ENCODE measurements at places on chromosomes 4 and X.

GRCh38 chr4:67714248-67714583 lies 13.3 kb upstream of the UBA6 start:
- DNase-seq = no peak

- no peak for DNase-seq
Observed at GRCh38 chr4:183960962-183961541, 55.9 kb downstream of the STOX2 start.

- no peak for DNase-seq
Observed at GRCh38 chr4:153741541-153741940, 18.3 kb downstream of the RNF175 start.

- DNase-seq = no peak
Observed at GRCh38 chr4:128661479-128661878, 148.0 kb upstream of the JADE1 start.

GRCh38 chr4:184729946-184730345 lies 4.0 kb downstream of the CENPU start:
- DNase-seq = no peak

DNA sequence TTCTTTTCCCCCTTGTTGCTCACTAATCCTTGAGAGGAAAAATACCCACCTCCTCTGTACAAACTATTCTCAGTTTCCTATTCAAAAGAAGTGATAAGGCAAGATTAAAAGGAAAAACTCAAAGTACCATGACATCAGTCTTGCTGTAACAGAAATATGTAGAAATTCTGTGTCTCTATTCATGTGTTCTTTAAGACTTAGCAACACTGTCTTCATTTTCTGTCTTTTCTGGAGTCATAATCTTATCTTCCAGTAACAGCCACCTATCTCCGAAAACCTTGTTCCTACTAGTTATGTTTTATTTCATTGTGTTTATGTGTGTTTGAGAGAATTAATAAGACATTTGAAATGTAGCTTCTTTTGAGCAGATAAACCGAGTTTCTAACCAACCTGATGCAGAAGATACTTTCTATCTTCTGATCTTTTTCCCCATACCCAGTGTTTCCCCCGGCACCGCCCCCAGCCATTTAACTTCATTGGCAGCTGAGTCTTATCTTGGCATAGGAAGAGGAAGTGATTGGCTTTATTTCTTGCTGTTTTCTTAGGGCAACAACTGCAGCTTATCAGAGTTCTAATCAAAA lies 8.0 kb downstream of the FAM241A start:
- DNase-seq = no peak

DNA sequence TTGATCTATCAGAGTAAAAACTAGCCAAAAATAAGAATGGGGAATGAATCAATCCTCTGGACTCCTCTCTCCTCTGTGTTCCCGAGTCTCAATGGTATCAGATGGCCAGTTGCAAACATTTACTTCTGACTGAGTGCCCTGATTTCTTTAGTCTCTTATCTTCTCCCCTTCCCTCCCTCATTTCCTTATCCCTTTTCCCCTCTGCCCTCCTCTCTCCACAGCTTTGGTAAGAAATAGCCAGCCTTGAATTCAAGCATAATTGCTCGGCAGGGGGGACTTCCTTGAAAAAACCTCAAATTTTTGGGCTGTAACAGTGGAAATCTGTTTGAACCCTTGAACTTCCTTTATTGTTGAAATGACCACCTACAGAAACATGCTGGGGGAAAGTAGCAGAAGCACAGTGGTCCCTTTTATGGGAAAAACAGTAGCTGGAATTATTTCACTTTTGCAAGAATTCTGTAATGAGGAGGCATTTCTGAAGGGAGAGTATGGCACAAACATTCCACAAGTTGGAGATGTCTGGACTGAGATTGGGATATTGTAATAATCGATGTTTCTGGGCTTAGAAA lies 40.3 kb downstream of the NHS start:
- no peak for DNase-seq

DNA sequence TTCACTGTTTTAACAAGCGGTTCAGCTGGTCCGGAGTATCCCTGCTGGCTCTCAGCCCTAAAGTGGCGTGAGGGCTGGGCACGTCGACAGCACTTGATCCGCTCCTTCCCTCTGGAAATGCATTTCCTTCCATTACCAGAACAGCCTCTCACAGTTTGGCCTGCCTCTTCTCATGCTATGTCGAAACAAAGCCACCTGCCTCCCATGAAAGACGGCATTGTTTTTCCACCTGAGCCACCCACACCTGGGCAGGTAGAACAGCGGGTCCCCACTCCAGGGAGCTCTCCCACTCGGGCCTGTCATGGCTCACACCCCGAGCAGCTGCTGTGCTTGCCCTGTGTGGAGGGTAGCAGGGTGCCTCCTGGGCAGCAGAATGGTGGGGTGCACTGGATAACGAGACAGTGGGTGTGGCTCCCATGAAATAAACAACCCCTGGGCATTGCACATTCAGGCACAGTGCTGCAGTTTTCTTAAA lies 86.2 kb downstream of the FHDC1 start:
- DNase-seq = no peak

DNA sequence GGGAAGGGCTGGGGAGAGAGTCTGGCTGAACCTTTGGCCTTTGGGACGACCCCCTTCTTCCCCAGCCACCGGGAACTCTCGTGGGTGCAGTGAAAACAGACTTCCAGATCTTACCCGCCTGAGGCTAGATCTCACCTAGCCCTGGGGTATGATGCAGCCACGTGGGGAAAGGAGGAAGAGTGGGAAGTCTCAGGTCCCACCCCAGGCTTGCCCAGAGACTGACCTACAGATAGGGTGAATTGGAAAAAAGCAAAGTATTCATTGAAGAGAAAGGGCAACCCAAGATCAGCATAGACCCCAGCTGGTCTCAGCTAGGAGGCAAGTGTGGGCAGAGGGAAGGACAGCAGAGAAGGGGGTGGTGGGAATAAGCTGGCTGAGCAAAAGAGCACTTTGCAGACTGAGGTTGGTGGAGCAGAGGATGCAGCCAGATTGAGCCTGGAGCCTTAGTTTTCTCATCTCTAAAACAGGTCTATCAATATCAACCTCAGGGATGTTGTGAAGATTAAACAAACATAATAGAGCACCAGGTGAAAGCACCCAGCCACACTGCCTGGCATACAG lies 4.2 kb upstream of the EFNB1 start:
- no peak for DNase-seq

DNA sequence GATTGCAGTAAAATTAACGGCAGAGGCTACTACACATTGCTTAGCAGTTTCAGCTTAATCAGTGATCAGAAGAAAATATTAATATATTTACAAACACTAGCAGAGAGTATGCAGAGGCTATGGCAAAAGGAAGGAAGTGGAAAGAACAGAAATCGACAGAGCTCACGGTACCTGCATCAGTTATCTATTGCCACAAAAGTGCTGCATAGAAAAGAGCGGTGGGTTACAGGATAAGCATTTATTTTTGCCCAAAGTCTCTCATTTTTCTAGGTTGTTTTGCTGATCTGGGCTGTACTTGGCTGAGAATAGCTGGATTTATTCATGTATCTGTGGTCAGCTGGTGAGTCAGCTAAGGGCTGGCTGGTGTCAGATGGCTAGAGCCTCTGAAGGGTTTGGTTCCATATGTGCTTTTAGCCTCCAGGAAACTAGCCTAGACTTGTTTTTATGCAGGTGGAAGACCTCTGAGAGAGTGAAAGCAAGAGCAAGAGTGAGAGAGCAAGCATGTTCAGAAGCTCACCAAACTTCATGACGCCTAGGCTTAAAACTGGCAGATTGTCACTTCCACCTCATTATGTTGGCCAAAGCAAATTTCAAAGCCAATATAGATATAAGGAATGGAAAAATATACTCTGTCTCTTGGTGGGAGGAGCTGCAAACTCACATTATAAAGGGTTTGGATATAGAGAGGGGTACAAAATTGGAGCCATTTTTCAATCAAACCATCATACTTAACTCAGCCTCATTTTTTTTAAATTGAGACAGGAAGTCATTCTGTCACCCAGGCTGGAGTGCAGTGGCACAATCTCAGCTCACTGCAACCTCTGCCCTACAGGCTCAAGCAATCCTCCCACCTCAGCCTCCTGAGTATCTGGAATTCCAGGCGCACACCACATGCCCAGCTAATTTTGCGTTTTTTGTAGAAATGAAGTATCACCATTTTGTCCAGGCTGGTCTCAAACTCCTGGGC lies 153.2 kb upstream of the RPL34 start:
- DNase-seq = no peak

- no peak for DNase-seq
Observed at GRCh38 chr4:145882604-145883003, 56.0 kb downstream of the ZNF827 start.

GRCh38 chr4:20629186-20630106 lies 70.8 kb upstream of the PACRGL start:
- DNase-seq = no peak

- DNase-seq = no peak
Observed at GRCh38 chr4:59126159-59126558, 2016.0 kb upstream of the IGFBP7 start.

GRCh38 chr4:71113294-71113693 lies 119.8 kb downstream of the DCK start:
- DNase-seq = no peak

GRCh38 chrX:1502853-1503252 lies 34.1 kb downstream of the P2RY8 start:
- DNase-seq = no peak

GRCh38 chr4:84317513-84317912 lies 181.6 kb downstream of the NKX6-1 start:
- no peak for DNase-seq

DNA sequence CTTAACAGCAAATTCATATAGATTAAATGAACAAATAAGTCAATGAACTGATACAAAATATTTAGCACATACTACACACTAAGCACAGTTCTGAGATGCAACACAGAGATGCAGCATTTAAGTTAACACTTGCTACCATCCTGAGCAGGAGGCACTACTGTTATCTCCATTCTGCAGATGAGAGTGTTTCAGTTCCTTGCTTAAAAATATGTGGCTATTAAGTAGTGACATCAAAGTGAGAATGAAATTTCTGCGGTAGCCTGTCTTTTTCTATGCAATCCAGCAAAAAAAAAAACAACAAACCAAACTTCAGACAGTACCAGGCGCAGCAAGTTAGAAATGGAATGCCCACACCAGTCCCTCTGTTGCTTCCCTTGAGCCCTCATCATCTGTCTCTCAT lies 90.8 kb downstream of the SHISA3 start:
- no peak for DNase-seq

- no peak for DNase-seq
Observed at GRCh38 chr4:1407657-1408333, 1.6 kb upstream of the NKX1-1 start.

- DNase-seq = no peak
Observed at GRCh38 chr4:188154668-188155405, 15.6 kb downstream of the TRIML1 start.

GRCh38 chrX:110786486-110786885 lies 9.1 kb downstream of the CHRDL1 start:
- DNase-seq = no peak

DNA sequence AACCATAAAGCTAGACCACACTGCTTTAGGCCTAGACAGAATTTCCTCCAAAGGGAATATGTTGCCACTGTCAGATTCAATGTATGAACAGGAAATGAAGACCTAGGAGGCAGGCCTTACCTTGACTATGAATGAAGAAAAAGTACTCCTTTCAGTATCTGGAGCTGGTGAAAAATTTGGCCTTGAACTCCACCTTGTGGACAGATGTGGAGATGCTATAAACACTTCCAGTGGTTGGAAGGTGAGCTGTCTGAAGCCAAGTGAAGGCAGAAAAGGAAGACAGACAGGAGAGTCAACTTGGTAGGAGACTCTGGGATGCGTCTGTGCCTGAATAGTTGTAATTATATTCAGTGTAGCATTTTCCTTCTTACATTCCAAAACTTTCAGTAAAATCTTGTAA lies 17.2 kb downstream of the SPIN3 start:
- DNase-seq = no peak

Measured in HuH-7.5 (cell line).